ENCODE measurements at places on chromosomes 16 and 17.
A peak's percentile ranks its signal among the peaks of the same experiment; 100 is the strongest.

DNA sequence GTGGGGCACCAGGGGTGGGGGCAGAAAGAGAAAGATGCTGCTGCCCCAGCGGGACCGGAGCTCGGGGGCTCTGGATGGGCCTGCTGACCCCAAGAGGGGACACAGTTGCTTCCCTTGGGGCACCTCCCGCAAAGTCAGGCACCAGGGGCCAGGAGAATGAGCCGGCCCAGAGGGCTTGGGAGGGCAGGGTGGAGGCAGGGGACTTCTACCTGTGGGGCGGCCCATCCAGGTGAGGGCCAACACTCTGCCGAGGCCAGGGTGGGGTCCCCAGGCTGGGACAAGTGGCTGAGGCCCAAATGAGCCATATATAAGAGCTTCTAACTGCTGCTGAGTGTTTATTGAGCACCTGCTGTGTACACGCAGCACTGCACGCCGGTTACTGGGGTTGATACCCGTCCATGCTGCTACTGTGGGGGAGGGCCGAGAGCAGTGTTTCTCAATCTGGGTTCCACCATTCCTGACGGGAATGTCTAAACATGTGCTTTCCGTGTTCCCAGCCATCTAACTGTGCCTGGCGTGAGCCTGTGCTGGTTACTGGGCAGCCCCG lies 211.7 kb upstream of the GSE1 start:
- no peaks in the 10 kb centered on the region for H3K36me3 ChIP-seq
- DNase-seq: peak; percentile 3
- H3K27ac ChIP-seq: no peak overlapping the region
- no peaks in the 10 kb centered on the region for H3K27me3 ChIP-seq

DNA sequence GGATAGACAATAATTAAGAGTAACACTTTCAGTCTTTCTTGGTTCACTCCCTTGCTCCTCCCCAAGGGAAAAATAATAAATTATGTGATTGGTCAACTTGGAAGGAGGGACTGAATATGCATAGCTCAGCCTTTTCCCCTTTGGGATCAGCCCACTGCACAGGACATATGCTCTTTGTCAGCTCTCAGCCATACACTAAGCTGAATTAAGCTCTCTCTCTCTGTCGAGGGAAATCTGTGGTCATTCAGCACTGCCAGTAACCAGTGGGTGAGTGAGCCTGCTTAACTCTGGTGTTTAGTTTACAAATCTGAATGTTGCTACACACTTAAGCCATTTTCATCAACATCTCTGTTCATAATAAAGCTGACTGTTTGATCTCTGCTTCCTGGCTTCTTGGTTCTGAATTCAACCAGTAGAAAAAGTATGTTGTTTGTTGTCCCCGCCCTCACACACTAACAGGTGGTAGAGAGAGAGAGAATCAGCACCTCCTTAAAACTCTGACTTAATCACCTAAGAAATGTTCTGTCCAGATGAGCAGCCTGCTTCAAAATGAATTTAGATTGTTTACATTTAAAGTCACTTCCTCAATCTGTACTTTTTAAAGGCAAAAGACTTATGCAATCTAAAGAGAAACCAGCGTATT lies 102.3 kb upstream of the C17orf78 start:
- no peak overlapping the region for H3K27ac ChIP-seq
- no peak for DNase-seq
- H3K4me1 ChIP-seq: no peaks in the 10 kb centered on the region
- no peak overlapping the region for H3K4me3 ChIP-seq

DNA sequence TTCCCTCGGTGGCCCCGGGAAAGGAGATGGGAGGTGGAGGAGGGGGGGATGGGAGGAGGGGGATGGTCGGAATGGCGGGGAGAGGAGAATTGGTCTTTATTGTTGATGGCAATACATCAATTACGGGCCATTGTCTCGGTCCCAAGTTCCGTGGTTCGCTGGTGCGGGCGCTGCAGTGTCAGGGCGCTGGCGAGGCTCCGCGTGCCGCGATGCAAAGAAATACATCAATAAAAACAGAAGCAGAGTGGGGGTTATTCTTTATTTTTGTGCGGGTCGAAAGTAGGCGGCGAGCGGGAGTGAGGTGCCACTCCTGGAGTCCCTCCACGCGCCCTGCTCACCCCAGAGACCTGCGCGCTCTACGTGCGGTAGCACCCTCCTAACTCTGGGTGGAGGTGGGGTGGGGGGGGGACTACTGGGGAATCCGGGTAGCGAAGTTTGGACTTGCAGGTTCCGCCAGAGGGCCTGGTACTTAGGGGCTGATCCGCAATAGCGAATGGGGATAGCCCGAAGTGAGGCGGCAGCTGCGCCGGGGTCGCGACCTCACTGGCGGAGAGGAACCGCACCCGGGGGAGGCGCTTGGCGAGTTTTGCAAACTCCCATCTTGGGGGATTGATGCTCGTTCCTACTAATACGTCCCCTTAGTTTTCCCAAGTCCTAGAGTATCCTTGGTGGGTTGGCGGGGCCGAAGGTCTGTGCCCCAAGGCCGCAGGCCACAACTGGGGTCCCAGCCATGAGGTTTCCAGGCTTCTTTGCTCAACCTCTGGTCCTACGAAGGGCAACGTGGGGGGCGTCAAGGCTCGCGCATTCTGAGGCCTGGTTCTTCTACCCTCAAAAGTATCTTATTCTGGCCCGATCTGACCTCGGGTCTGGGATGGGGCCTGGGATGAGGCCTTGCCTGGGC lies 3.5 kb upstream of the SALL1 start:
- no peaks in the 10 kb centered on the region for H3K27me3 ChIP-seq
- no peak overlapping the region for H3K4me3 ChIP-seq
- no peaks in the 10 kb centered on the region for H3K36me3 ChIP-seq
- no peaks in the 10 kb centered on the region for H3K4me1 ChIP-seq
- DNase-seq: no peak

DNA sequence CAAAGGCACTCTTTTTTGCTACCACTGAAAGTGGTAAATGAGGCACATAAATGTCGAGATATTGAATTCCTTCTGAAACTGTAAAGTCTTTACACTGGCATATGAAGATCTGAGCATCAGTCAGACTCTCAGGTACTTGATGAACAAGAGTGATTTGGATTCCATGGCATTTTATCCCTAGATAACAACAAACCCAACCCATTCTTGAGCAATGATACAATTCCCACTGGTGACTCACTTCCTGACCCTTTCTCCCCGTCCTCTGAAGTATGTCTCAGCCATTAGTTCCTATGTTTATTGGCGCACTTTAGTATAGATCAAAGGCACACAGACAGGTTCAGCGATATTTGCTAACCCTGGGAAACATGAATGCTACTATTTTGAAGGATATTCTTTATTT lies 147.0 kb upstream of the RBFOX1 start:
- H3K4me3 ChIP-seq: no peak overlapping the region
- H3K27ac ChIP-seq: no peak overlapping the region
- no peaks in the 10 kb centered on the region for H3K27me3 ChIP-seq
- no peak for DNase-seq

Data from DND-41 (cell line).